Fibroblast of lung (primary cell): ENCODE measurements at places on chromosomes 16 and 17. TPM values are rescaled to one million over a fixed set of nuclear protein-coding genes. Genes with fewer than 3 reads are reported as not detected.
A peak's percentile ranks its signal among the peaks of the same experiment; 100 is the strongest.

The TEX14 gene
- 0.01 and 0.03 TPM in 2 replicates for polyA plus RNA-seq

The CD300LB gene
- polyA plus RNA-seq, result not detected in 2 replicates

GRCh38 chr17:48636177-48637018, 10.2 kb upstream of the HOXB9 start:
- peak; percentile 59 for DNase-seq

- DNase-seq, result no peak
Observed at GRCh38 chr16:67148656-67149275, 2.0 kb downstream of the B3GNT9 start.

GRCh38 chr16:56493126-56493525, 26.7 kb downstream of the BBS2 start:
- DNase-seq, result no peak

GRCh38 chr17:8900626-8901585, 33.4 kb upstream of the PIK3R6 start:
- no peak for DNase-seq

- no peak for DNase-seq
Observed at GRCh38 chr17:1735834-1736347, 6.8 kb upstream of the SERPINF2 start.
